ENCODE measurements at places on chromosomes 6 and 20. TPM values are rescaled to one million over a fixed set of nuclear protein-coding genes. Genes with fewer than 3 reads are reported as not detected.

FOXA2 gene
- total RNA-seq = not detected

TOX2 gene
- total RNA-seq = 3.9 TPM

GRCh38 chr6:101429270-101429669 is 35.8 kb downstream of the GRIK2 start:
- DNase-seq = no peak

- no peak for DNase-seq
Observed at GRCh38 chr6:139242457-139243240, 49.1 kb downstream of the TXLNB start.

- no peak for DNase-seq
Observed at GRCh38 chr6:165574220-165575157, 88.6 kb downstream of the PDE10A start.

DNA sequence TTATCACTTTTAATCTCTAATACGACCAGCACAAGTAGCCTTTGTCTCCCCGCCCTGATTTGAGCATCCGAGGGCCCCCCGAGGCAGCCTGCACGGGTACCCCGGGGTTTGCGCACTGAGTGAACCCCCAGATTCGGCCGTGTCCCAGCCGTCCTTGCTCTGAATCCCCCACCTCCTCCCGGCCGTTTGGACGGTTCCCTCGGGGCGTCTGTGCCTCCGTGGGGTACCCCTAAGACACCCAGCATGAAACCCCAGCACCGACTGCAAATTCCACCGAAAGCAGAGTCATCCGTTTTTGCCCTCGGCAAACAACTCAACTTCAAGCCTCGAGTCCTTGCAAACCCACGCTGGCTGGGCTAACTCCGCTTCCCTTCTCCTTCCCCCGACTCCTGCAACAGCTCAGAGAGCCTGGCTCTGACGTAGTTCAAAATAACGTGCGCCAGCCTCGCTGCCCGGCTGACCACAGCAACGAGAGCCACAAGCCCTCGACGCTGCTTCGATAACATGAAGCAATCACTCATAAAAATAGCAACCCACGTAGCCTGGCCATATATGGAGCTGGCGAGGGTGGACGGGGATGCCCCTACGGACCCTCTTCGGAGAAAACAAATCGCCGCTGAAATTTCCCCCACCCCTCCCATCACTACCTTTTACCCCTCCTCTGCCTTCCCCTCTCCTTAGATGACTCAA is 764 bp upstream of the SNAP25 start:
- peak; percentile 75 for DNase-seq

DNA sequence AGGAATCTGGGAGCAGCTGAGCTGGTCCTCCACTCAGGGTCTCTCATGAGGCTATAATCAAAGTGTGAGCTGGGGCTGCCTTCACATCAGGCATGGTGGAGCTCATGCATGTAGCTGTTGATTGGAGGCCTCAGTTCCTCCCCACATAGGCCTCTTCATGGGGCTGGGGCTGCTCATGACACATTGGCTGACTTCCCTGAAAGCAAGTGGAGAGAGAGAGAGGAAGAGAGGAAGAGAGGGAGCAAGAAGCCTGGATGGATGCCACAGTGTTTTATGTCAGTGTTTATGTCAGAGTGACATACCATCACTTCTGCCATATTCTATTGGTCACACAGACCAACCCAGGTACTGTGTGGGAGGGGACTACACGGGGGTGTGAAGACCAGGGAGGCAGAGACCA is 43.8 kb downstream of the EYA2 start:
- DNase-seq = no peak

- DNase-seq = no peak
Observed at GRCh38 chr20:59356662-59357165, 56.3 kb downstream of the EDN3 start.

DNA sequence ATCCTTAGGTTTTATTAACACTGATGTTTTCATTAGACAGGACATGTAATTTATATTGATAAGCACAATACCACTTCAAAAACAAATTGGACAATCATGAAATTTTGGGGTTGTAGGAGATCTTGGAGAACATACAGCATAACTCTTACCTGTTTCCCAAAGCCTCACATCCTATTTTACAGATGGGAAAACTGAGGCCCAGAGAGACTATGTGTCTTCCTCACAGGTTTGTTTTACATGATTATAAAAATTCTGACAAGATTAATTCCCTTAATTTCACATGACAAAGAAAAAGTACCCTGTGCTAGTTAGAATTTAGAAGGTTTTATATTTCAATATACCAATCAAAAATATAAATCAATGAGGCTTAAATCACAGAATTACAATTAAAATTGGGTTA is 145.5 kb downstream of the GMDS start:
- DNase-seq = no peak

DNA sequence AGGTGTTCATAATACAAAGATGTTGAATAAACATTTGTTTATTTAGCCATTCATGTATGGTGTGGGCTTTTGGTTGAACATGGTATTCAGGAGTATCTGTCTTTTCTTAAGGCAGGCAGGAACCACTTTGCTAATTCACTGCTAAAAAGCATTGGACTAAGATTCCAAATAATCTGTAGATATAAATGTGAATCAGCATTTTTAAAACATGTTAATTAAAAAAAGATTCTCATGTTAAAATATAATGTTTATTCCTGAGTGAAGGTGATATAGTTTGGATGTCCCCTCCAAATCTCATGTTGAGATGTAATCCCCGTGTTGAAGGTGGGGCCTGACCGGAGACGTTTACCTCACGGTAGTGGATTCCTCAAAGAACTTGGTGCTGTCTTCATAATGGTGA is 19.3 kb downstream of the CRISP1 start:
- DNase-seq = no peak

- no peak for DNase-seq
Observed at GRCh38 chr6:137661601-137662000, 167.4 kb upstream of the OLIG3 start.

GRCh38 chr6:107246972-107247615 is 131.8 kb upstream of the BEND3 start:
- DNase-seq = no peak

Data from ureter (tissue), 1 donor.